ENCODE measurements at places on chromosomes 16 and 17.
A peak's percentile ranks its signal among the peaks of the same experiment; 100 is the strongest.

- DNase-seq: peak; percentile 43
These were observed at the start of gene RNF157 for GRCh38 chr17:76240461-76241203. Gene RNF157, minus strand, starts transcription at chr17:76240493. Its CDS starts 253 bp downstream, at chr17:76240240.

- no peak for DNase-seq
These were observed 4.1 kb downstream of the MMP25 start for GRCh38 chr16:3050487-3050886.

DNA sequence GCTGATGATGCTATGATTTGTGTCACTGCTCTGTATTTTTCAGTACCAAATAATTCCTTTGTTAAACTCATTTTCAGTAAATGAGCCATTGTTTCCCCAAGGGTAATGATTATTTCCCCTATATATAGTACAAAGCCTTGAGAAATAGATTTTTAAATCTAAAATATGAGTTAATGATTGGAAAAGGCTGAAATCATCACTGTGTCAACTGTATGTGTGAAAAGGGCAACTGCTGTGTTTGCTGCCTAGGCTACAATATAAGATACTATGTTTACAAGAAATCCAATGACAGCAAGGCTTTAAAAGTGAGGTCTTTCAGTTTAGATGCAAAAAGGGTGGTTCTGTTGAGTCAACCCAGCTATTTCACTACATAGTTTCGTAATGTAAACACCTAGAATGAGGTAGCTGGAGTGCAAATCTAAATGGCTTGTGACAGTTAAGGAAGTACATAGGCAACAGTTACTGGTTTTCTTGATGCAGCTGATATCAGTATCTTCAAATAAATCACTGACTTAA lies 15.3 kb downstream of the NLK start:
- DNase-seq: no peak

DNA sequence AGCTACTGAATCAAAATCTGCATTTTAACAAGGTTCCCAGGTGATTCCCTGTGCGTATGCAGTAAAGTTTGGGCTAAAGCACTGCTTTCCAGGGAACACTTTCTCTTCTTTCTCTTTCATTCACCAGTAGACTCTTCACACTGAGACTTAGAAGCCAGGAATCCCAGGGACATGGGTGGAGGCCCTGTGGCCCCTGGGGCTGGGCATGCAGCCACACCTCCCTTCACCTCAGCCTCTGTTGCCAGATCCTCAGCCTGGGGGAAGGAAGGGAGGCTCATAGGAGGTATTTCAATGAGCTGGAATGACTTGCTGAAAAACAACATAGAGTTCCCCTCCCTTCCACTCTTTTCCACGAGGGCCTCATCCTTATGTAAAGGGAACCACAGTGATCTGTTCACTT lies 1.2 kb downstream of the G6PC3 start:
- no peak for DNase-seq

DNA sequence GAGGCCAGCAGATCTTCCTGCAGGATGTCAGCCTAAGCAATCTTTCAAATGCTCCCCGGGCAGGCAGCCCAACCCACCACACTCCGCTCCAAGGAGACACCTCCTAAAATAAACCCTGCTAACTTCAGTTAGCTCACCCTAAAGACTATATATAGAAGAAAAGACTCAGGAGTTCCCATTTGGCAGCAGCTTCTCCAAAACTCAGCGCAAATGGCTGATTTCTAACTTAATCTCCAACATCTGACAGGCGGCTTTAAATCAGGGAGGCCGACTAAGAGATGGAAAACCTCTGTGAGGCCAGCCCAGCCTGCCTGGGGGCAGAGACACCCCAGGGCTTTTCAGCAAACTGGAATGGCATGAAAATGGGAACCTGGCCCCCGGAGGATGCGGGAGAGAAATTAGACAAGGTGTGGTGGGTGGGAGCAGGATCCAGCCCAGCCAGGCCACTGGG lies 91.6 kb downstream of the XYLT1 start:
- DNase-seq: peak; percentile 94

- DNase-seq: peak; percentile 10
These were observed 4.5 kb downstream of the ARHGDIA start for GRCh38 chr17:81866440-81867169.
